ENCODE measurements at places on chromosomes 4 and X. TPM values are rescaled to one million over a fixed set of nuclear protein-coding genes. Genes with fewer than 3 reads are reported as not detected.

DNA sequence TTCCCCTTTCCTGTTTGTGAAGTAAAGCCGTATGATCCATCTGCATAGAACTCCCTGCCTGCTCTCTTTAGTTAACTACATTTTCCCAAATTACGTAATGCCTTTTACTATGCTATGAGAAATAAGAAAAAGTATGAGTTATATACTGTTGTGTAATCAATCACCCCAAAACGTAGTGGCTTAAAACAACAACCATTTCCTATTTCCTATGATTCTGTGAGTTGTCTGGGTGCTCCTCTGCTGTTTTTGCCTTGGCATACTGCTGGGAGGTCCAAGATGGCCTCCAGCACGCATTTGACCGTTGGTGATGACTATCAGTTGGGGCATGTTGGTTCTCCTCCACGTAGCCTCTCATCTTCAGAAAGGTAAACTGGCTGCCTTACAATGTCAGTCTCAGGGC is 39.8 kb downstream of the BBS12 start:
- no peak for DNase-seq

DNA sequence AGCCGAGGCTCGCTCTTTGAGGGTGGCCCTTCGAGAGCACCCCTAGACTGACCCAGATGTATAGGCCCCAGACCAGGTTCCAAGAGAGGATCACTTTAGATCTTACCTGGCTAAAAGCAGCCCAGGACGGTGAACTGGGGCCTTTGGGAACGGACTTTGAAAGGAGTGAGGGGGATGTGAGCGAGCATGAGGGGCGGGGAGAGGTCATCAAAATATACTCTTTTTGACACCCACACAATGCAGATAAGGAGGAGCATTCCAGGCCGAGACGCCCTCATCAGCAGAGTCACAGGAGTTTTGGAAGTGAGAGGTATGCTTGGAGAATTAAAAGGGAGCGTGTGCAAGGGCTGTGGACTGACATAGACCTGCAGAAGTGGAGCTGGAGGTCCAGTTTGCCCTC is 528 bp downstream of the NSDHL start:
- no peak for DNase-seq

GRCh38 chr4:91058345-91058744 is 931.2 kb downstream of the CCSER1 start:
- DNase-seq: no peak

- DNase-seq: no peak
Measured at GRCh38 chr4:176492646-176493302, 173.0 kb downstream of the SPCS3 start.

DNA sequence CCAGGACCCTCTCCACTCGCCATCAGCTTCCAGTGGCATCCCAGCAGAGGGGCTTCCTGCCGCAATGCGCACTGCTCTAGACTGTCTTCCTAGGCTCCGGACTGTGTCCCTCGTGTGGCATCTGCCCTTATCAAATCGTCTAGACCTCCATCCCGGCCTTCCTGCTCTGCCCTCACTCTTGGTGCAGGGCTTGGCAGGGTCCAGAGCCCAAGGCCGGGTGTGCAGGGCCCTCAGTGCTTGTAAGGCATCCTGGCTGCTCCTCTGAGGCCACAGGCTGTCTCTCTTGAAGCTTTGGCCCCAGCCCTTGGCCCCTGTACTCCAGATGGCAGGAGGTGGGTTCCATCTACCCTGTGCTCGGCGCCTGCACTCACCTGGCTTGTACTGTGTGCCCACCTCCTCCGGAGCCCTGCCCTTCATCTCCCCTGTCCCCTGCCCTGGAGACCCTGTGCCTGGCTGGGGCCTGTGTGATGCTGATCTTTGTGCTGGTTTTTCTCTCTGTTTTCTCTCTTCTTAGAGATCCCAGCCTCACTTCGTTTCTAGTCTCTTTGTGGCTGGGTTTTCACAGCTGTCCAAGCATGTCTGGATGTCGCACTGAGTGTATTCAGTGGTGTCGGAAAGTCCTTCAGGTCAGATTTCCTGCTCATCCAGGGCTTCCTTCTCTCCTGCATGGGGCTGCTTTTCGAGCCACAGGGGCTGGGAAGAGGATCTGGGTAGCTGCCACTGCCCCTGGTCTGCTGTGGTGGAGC is 3.7 kb upstream of the TREX2 start:
- no peak for DNase-seq

GUCY1A1 gene
- 14.7 TPM for total RNA-seq

DNA sequence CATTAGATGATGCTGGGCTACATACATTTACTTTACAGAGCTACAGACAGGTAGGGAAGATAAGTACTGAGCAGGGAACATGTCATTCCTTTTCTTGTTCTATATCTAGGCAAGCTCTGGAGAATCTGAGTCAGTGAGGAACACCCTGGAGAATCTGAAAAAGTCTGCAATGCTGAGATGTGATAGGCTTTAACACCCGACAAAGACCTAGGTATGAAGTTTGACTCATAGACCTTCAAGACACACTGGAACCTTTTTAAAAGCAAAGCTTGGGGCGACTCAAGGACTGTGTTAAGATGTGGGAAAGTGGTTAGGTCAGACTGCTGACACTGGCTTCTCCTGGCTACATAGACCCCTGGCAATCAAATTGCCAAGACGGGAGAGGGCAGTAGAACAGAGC is 42.8 kb downstream of the OSTC start:
- no peak for DNase-seq

- no peak for DNase-seq
Measured at GRCh38 chrX:41445171-41445570, 2.0 kb upstream of the NYX start.

UCHL1 gene
- 3.4 TPM for total RNA-seq

DNA sequence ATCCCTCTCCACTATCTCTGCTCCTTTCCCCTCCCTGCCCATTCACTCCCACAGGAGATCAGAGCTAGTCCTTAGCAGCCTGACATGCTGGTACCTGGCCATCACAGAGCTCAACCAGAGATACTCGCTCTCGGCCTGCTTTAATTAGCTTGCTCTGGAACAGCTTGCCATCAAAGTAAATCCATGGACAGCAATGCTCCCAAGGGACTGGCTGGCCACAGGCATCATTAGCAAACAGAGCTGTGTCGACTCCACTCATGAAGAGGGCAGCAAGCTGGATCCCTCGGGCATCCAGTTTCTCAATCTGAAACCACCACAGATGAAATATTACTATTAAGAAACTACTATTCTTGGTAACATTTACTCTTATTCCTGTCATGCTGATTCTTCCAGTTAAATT is 43.4 kb upstream of the PHF8 start:
- DNase-seq: no peak

DNA sequence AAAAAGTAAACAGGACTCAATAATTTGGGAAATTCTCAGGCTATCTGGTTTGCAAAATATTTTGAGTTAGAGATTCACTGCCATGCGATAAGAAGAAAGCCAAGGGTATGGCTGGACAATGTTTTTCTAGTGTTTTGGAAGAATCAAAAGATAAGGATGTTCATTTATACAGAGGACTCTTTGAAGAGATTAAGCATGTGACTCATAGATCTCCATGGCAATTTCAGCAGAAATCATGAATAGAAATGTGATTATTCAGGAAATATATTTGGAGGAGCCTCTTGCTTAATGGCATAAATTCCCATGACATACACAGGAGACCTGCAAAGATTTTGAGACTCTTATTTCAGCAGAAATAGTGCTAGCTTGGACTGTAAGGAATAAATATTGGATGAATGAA is 16.7 kb upstream of the FRAS1 start:
- no peak for DNase-seq

DNA sequence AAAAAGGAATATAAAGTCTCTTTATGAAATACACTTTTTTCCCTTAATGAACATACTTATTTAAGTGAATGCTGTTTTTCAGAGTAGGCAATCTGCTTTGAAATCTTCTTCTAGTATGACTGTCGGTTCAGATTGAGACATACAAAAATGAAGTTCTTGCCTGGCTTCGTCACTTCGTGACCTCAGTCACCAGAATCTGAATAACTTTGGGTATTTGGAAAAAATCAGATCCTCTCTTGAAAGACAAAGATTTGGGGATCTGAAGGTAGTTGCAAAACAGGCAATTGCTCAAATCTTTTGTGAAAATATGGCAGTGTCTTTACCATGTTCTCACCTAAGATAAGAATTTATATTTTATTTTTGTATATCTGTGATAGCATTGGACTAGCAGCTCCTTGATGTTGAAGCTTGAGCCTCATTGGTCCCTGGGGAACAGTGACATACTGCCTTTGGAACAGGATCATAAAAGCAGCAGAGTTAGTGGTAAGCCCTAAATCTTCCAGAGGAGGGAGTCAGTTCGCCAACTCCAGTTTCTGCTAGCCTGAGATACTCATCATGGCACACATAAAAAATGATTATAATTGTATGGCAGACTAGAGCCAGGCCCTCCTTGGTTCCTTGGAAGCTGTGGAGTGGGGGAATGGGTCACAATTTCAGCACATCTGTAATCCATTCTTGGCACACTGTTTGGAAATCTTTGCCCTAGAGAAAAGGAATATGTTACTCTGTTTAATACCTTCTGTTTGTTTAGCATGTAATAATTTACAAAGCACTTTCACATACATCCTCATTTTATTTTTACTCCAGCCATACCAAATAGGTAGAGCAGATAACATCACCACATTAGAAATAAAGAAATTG is 5.0 kb downstream of the ARFIP1 start:
- DNase-seq: no peak

ARMCX5 gene
- total RNA-seq: 15.3 TPM

DNA sequence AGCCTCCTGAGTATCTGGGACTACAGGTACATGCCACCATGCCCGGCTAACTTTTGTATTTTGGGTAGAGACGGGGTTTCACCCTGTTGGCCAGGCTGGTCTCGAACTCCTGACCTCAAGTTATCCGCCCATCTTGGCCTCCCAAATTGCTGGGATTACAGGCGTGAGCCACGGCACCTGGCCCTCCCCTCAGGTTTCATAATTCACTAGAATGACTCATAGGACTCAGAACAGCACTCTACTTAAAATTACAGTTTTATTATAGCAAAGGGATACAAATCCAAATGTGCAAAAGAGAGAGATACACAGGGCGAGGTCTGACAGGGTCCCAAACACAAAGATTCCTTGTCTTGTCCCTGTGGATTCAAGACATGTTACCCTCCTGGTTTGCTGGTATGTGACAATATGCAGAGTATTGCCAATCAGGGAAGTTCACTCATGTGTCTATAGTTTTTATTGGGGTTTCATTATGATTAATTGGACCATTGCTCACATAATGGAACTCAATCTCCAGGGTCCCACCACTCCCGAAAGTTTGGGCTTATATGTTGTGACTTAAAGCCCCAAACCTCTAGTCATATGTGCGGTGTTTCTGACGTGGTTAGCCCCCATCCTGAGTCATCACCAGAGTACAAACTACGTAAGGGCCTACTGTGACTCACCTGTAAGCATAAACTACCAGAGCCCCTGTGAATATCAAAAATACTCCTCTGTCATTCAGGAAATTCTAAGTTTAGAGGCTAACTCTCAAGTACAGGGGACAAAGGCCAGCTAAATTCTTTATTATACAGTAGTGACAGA is 5.2 kb downstream of the YIPF6 start:
- no peak for DNase-seq

FAM156B gene
- total RNA-seq: 6.7 TPM

DNA sequence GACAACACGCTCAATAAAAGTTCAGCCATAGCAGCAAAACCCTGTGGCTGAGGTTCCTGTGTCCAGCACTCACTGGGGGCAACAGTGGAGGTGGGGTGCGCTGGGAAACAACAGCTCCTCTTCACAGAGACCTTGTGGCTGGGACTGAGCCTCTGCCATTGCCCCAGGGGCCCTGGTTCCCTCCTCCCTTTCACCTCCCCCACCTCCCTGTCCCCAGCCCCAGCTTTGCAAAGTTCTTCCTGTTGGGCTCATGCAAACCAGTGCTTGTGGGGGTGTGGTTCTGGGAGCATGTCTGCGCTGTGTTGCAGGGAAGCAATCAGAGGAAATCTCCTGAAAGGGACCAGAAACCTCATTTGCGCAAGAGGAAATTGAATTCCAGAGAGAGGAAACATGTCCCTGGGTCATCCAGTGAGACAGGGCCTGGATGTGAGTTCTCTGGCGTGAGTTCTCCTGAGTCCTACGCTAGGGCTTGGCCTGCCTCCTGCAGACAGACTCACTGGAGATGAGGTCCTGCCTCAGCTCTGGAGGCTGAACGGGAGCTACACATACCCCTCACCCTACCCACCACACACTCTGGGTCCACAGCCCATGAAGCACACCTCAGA is 7.4 kb downstream of the FATE1 start:
- DNase-seq: no peak

GRCh38 chr4:108535757-108536156 is 84.6 kb upstream of the RPL34 start:
- peak; percentile 33 for DNase-seq

- peak; percentile 32 for DNase-seq
Measured at GRCh38 chr4:121370729-121371325, 10.0 kb downstream of the QRFPR start.

- peak; percentile 24 for DNase-seq
Measured at GRCh38 chr4:52957220-52957686, 95.1 kb downstream of the RASL11B start.

GRCh38 chr4:169922632-169923276 is 103.4 kb downstream of the MFAP3L start:
- DNase-seq: no peak

DNA sequence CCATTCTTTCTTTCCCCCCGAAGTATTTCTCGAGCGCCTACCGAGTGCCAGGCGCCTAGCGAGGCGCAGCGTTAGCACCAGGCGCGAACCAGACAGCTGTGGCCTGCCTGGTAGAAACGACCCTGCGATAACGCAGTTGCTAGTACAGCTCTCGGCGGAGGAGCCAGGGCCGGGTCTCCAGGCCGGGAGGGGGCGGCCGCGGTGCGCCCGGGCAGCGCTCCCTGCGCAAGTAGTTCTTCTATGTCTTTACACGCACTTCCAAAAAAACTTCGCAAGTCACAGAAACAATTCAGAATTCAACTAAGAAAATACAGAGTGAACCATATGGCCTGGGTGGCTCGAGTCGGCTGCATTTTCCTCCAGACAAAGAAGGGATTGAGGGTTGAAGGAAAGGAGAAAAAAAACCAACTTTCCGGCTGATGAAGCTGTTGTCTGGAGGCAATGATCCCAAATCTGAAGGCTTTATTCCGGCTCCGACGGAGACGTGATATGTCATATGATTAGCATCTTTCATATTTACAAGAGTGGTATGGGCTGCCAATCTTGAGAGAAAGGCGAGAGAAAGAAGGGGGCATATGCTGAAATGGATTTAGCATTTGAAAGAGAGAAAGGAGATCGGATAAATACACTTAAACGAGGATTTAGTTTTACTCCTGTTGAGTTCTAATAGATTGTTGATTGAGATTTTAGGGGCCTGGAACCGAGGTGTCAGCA is 7.2 kb upstream of the NEUROG2 start:
- no peak for DNase-seq

GRCh38 chr4:90220459-90220858 is 93.3 kb downstream of the CCSER1 start:
- DNase-seq: no peak

Data from colonic mucosa (tissue), 4 donors.